Esophagus muscularis mucosa (tissue), 4 donors: ENCODE measurements at places on chromosomes 6 and 20. TPM values are rescaled to one million over a fixed set of nuclear protein-coding genes. Genes with fewer than 3 reads are reported as not detected.

The PDYN gene
- not detected for total RNA-seq

The TMEM200A gene
- total RNA-seq, result 0.42 TPM

The MATN4 gene
- 0.33 TPM for total RNA-seq

DNA sequence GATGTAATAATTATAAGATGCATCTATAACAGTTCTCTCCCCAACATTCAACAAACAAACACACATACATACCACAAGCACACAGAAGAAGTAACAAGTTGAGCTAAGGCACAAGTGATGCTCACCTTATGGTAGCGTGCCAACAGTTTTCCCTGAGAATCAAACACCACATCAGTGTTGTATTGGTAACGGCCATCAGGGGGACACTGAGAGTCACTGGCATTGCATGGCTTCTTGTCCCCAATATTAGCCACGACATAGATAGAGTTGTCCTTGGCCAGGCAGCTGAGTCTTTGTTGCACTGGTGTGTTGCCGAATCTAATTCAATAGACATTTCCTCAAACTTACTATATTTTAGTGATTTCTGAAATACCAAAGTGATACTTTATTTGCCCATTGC is 14.8 kb upstream of the VNN1 start:
- DNase-seq, result no peak
